Forelimb muscle (tissue), 1 donor: ENCODE measurements at places on chromosomes 16 and 17. TPM values are rescaled to one million over a fixed set of nuclear protein-coding genes. Genes with fewer than 3 reads are reported as not detected.

GRCh38 chr17:21078016-21078780, 35.4 kb upstream of the USP22 start:
- no peak for DNase-seq

GRCh38 chr17:78365561-78366108, 5.8 kb upstream of the SOCS3 start:
- no peak for DNase-seq

The WNT9B gene
- polyA plus RNA-seq, result 0.06 TPM

DNA sequence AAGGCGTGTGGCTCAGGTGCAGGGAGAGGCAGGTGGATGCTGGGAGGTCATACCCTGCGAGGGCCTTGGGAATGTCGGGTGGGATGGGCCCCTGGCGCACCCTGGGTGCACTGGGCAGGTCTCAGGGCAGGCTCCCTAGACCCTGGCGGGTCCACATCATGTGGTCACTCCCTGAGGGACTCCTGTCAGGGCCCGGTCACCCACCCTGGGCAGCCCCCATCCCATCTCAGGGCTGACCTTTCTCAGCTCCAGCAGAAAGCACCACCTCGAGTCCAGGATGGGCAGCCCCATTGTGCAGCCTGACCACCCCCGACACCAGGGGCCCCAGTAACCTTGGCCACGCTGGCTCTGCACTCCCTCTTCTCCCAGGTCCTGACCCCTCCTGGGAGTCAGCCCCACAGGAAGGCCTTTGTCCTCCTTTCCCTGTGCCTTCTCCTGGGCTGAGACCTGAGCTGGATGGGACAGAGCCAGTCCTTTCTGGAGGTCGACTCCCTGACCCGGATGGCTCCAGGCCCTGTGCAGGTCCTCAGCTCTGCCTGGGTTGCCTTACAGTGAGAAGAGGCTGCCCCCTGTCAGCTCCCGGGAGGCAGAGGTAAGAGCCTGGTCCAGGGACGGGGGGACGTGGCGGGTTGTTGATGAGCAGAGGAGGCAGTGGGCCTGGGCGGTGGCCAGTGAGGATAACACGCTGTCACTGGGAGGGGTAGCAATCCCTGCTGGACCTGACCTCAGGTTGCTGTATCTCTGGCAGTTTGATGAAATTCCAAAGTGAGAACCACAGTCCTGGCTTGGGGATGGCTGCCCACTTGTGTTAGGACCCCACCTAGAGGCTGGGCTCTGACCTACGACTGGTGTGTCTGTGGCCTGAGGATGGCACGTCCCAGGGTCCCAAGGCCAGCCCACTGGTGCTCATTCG, 77.9 kb downstream of the GOSR1 start:
- DNase-seq, result no peak
